Keratinocyte (primary cell): ENCODE measurements at places on chromosomes 13 and 19. TPM values are rescaled to one million over a fixed set of nuclear protein-coding genes. Genes with fewer than 3 reads are reported as not detected.

The ERICH4 gene
- polyA plus RNA-seq, result not detected in 3 replicates

The ZNF723 gene
- not detected in 3 replicates for polyA plus RNA-seq

The WDR87 gene
- polyA plus RNA-seq, result not detected in 3 replicates

- peak overlapping the region; percentile 86 for H3K4me3 ChIP-seq
- no peaks in the 10 kb centered on the region for H3K36me3 ChIP-seq
- H3K27ac ChIP-seq, result peak overlapping the region; percentile 26
- no peaks in the 10 kb centered on the region for H3K27me3 ChIP-seq
Measured at GRCh38 chr19:37251308-37252229, 33.6 kb downstream of the ZNF383 start.

- H3K27ac ChIP-seq, result no peak overlapping the region
- no peaks in the 10 kb centered on the region for H3K27me3 ChIP-seq
- peaks cover 9% of the 10 kb centered on the region for H3K4me1 ChIP-seq
- no peak overlapping the region for H3K4me3 ChIP-seq
- H3K36me3 ChIP-seq, result no peaks in the 10 kb centered on the region
- no peak for DNase-seq
Measured at GRCh38 chr19:33522371-33522662, 726 bp upstream of the PEPD start.

DNA sequence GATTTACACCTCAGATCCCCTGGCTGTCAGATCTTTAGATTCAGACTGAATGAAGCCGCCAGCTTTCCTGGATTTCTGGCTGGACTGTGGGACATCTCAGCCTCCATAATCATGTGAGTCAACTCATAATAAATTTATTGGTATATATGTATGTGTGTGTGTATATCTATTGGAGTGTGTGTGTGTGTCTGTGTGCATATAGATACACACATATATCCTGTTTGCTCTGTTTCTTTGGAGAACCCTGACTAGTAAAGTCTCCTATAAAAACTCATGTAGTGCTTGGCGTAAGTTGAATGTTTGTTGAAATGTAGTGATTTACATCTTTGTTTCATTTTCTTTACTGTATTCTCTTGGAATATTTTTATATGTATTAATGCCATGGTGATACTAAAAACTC lies 499.5 kb upstream of the KLF12 start:
- peaks cover 3% of the 10 kb centered on the region for H3K27me3 ChIP-seq
- H3K36me3 ChIP-seq, result no peaks in the 10 kb centered on the region
- DNase-seq, result no peak
- H3K27ac ChIP-seq, result no peak overlapping the region

- H3K4me1 ChIP-seq, result no peaks in the 10 kb centered on the region
- DNase-seq, result no peak
- H3K27me3 ChIP-seq, result no peaks in the 10 kb centered on the region
- H3K36me3 ChIP-seq, result no peaks in the 10 kb centered on the region
- no peak overlapping the region for H3K4me3 ChIP-seq
- H3K27ac ChIP-seq, result no peak overlapping the region
Measured at GRCh38 chr13:29117663-29118062, 297.5 kb downstream of the MTUS2 start.

DNA sequence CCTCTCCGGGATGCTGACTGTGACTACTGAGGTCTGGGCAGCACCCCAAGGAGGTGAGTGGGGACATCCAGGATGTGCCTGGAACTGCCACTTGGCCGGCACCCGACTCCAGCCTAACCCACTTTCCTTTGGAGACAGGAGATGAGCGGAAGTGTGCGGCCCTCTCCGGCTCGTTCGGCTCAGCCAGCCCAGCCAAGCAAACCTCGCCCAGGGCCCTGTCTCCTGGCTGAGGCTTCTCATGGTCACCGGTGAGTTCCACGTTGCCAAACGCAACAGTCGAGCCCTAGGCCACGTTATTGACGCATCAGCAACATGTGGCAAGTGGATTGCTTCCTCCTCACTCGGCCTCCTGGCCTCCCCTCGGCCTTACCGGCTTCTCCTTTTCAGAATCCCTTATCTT lies 5.5 kb downstream of the SLC7A10 start:
- H3K36me3 ChIP-seq, result no peaks in the 10 kb centered on the region
- H3K4me1 ChIP-seq, result no peaks in the 10 kb centered on the region
- H3K4me3 ChIP-seq, result no peak overlapping the region

DNA sequence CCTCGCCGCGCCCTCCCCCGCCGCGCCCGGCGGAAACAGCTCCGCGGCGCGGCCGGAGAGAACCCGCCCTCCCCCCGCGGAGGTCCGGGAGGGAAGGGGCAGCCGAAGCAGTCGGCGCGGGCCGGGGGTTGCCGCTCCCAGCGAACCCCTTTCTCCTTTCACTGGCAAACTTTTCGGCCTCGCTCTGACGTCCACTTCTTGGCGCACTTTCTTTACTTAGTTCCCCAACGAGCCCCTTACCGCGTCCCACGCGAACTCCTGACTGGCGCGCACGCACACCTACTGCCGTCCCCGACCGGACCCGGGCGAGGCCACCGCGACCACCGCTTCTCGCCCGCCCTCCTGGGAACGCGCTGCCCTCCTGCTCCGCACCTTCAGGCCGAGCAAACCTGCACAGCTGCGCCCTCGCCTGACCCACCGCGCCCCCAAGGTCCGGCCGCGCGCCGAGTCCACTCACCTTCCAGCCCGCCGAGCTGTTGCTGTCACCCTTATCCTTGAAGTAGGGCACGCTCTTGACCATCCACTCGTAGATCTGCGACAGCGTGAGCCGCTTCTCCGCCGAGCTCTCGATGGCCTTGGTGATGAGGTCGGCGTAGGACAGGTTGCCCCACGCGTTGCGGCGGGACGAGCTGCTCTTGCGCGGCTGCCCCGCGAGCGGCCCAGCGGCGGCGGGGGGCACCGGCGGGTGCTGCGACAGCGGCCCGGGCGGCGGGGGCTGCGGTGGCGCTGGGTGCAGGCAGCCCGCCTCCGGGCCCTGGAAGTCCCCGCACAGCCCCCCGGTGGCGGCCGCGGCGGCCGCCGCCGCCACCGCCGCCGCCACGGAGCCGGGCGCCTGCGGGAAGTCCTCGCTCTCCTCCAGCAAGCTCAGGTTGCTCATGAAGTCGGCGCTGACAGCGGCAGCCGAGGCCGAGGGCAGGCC lies 1.1 kb downstream of the FOXO1 start:
- peaks cover 31% of the 10 kb centered on the region for H3K4me1 ChIP-seq
- DNase-seq, result no peak
- no peaks in the 10 kb centered on the region for H3K36me3 ChIP-seq

GRCh38 chr19:570251-570686 lies 2.1 kb upstream of the BSG start:
- no peak overlapping the region for H3K4me3 ChIP-seq
- no peaks in the 10 kb centered on the region for H3K36me3 ChIP-seq
- no peaks in the 10 kb centered on the region for H3K27me3 ChIP-seq
- no peak overlapping the region for H3K27ac ChIP-seq

- no peak for DNase-seq
- H3K27me3 ChIP-seq, result peaks cover 3% of the 10 kb centered on the region
- H3K4me1 ChIP-seq, result peaks cover 14% of the 10 kb centered on the region
- no peak overlapping the region for H3K4me3 ChIP-seq
- no peak overlapping the region for H3K27ac ChIP-seq
- H3K36me3 ChIP-seq, result no peaks in the 10 kb centered on the region
Measured at GRCh38 chr19:51783372-51783771, 11.6 kb upstream of the FPR3 start.
